Esophagus squamous epithelium (tissue), 5 donors: ENCODE measurements at places on chromosomes 7 and 10.

DNA sequence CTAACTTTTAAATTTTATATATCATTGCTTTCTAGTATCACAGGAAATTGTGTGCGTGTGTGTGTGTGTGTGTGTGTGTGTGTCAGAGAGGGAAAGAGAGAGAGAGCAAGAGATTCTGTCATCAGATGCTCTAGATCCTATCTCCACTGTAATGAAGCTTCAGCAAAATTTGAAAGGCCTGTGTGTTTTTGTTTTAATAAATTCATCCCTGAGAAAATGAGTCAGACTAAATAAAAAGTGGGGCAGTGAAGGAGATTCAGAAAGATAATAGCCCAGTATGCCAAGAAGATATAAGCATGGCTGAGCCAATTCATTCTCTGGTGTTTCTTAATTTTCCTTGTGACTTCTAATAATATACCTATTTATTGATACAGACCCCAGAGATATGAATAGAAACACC is 184.2 kb upstream of the TMEM196 start:
- DNase-seq = no peak

- no peak for DNase-seq
These were observed 30.6 kb downstream of the ADARB2 start for GRCh38 chr10:1706711-1707110.

- no peak for DNase-seq
These were observed 22.5 kb upstream of the ENO4 start for GRCh38 chr10:116826803-116827202.

GRCh38 chr10:100823194-100823593 is 77.8 kb downstream of the PAX2 start:
- no peak for DNase-seq

GRCh38 chr10:117674201-117674600 is 131.7 kb downstream of the EMX2 start:
- DNase-seq = no peak

DNA sequence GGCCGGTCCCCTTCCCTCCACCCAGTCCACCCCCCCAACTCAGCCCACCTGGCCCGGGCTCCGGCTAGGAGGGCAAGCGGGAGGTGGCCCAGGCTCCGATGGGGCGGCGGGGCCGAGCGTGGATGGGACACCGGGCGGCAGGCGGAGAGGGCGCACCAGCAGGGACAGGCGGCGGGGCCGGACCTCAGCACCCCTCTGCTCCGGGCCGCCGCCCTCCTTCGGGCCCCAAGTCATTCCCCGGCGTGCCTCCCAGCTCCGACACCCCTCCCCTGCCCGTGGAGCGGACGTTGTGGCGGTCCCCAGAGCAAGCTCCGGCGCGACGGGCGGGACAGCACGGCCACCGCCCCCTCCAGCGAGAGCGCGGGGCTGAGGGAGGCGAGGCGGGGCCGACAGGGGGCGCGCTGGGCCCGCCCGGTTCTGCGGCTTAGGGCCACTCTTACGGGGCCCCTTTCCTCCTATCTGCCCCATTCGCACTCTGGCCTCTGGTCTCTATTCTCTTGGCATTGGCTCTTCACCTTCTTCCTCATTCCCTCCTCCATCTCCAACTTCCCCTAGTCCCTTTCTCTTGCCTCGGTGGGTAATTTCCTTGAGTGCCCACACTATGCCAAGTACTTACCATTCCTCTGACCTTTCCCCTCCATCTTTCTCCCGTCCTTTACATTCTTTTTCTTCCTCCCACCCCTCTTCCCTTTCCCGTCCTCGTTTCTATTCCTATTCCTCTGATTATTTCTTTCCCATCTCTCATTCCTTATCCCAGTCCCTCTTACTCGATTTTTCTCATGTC is 701 bp upstream of the GBX1 start:
- no peak for DNase-seq

DNA sequence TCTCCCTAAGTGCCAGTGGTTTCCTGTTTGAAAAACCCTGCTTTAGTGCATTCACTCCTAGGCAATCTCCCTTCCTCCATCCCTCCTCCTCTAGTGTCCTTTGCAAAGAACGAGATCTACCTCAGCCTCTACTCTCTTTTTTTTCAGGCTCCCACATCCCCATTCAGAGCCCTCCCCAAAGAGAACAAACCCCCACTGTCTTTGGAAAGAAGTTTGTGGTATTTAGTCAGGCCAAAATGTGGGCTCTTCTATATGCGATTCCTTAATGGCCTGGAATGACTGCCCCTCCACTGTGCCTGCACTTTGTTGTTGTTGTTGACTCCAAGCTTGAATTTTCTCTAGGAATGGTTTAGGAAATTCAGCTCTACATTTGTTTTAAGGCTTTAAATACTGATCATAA is 36.3 kb downstream of the PALS2 start:
- no peak for DNase-seq

- DNase-seq = no peak
These were observed 105.8 kb downstream of the BMPER start for GRCh38 chr7:34011017-34011695.

DNA sequence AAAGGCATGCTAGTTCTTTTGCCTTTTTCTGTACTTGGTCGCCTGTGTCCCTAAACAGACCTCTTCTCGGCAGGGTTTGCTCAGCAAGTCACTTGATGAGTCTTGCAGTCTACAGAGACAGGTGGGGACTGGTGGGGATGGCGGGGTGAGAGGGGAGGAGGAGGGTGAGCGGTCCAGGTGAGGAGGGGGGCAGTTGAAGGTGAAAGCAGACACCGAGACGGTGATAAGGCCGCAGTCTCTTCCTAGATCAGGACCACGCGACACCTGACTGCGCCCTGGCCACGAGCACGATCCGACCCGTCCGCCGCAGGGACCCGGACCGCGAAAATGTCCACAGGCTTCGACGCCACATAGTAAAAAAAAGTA is 566 bp downstream of the ASNS start:
- no peak for DNase-seq

DNA sequence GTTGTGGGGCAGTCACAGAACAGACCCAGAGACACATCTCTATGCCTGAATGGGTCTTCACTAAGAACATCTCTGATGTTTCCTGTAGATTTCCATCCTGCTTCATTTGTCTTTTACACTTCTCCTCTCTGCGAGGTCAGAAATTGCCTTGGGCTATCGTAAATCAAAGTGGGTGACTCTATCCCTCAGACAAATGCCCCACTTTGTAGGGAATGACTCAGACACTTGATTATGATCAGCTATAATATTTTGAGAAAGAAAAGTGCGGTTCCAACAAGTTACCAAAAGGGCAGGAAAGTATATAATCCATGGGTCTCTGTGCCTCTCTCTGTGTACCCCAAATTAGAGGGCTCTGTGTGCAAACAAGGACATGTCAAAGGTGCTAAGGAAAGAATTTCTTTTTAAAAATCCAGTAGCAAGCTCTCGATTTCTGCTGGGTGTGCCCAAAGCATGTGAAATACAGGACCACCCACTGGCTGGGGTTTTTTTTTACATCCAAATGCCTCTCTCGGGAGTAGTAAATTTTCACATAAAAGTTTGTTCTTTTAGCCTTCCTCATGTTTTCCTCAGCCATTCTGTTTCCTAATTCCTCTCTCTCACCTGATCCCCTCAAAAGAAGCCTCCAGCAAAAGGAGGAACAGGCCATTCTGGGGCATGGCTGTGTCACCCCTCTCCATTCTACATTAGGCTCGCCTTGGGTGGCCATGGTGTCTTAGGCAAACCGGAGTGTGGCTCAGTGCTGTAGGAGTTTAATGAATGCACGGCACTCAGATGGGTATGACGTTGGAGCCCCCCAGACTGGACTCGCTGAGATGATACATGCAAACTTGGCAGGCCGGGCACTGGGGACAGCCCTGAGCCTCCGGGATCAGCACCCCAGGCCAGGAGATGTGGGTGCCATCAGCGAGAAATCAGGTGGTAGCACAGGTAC is 6.3 kb upstream of the OPN4 start:
- no peak for DNase-seq

DNA sequence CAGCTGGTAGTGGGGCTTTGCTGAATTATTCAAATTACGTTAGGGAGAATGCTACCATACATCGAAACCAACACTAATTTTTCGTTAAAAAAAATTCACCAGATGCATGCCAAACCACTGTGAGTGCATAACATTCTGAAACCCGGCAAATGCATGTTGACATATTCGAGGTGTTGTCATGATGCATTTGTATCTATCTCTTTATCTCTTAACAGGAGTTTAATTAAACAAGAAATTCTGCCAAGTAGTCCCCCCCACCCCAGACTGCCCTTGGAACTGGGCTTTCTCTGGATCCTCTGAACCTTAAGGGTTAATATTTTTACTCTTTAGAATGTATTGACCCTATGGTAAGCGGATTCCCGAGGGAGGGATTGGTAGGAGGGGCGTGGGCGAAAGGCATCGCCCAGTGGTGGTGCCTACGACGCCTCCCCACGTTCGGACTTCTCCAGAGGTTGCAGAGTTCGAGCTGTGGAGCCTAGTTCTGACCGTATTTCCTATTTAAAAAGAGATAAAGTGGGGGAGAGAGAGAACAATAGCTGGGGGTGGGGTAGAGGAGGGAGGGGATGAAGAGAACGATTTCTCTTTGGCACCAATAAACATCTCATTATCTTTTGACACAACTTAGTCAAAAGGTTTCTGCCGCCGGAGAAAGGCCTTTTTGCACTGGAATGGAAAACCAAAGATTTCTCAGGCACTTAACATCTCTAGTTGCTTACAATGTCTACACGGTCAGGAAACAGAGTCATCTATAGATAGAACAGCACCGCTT is 7.2 kb downstream of the DLX6 start:
- DNase-seq = no peak

DNA sequence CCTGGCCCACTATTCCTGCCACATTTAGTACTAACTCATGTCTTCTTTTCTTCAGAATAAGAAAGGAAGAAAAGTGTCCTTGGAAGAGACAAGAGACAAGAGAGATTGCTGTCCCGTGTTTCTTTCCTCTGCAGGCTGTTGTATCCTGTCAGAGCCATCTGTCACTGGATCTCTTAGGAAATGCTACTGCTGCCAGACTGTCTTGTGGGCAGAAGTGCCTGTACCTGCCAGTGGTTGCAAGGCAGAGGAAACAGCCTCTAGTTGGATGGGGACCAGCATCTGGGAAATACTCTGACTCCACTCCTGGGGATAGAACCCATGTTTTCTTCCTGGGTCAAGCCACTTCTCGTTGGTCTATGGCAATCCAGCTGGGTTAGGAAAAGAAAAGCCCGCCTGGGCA is 16.7 kb upstream of the MAP3K8 start:
- no peak for DNase-seq

- DNase-seq = no peak
These were observed 1.2 kb downstream of the EZH2 start for GRCh38 chr7:148882841-148883265.

DNA sequence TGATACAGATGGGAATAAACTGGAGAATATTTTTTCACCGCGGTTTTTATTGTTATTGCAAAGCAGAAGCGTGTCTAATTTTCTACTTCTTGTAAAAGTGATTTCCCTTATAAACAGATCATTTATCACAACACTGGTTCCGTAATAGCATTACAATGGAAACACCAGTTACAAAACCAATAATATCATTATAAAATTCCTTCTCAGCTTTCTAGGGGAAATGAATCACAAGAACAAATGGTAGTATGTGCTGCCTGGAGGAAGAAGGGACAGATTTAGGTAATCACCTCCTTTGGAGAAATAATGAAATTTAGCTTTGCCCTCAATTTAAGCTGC is 2.4 kb upstream of the CCDC6 start:
- no peak for DNase-seq

DNA sequence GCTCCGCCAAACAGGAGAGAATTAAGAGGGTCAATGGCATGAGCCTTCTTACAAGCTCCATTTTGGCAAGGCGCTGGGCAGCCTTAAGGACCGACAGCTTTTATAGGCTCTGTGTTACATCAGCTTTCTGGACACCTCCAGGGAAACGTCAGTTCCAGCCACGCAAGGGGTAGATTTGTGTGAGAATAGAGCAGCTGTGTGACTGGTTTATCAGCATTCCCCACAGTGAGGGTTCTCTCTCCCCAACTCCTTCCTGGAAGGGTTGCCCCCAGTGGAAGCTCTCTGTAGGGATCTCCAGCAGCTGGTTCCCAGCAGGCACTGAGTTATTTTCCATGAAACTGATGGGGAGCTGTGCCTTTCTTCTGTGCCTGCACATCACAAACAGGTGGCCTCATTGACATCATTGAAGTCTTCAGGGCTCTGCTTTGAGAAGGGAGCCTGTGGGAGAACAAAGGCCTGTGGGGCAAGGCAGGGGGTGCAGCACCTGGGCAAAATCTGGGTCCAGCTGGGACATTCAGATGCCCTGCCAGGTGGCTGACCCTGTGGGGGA is at the start of gene CUZD1:
Gene CUZD1 (minus strand): TSS at position 75 of the 550 bp plus-strand sequence. CDS start 14 bp downstream, at position 61.
- DNase-seq = no peak

DNA sequence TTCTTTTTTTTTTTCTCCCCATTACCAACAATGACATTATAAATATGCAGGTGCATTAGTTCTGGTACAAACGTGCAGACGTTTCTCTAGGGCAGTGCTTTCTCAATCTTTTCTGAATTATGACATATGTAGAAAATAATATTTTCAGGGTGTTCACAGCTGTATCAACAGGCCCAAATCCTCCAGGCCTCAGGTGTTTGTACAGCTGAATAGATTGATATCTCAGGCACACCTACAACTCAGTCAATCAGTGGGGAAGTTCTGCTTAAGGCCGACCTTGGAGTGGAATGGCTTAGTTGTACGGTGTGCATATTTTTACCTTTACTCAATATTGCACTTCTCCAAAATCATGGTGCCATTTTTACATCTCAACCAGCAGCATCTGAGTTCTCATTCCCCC is 71.6 kb downstream of the CACNB2 start:
- DNase-seq = no peak

- DNase-seq = no peak
These were observed 29.7 kb downstream of the PARP12 start for GRCh38 chr7:140033036-140033435.

- no peak for DNase-seq
These were observed 142.0 kb upstream of the NPY start for GRCh38 chr7:24141874-24142509.

DNA sequence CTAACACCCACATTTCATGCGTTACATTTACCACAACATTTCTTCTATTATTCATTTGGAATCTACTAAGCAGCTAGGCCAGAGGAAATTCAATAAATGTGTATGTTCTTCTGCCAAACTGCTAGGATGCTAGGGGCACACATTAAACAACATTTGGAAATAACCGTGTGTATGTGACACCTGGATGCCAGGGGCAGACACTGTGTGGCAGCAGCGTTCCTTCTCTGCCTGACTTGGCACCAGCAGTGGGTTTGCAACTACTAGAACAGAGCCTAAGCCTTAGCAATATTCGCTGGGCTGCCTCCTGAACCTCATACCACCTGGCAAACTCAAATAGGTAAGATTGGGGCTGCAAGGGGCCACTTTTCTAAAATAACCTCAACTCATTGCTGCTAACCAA is 182.1 kb downstream of the CHCHD3 start:
- no peak for DNase-seq

- no peak for DNase-seq
These were observed 161.0 kb downstream of the GRID1 start for GRCh38 chr10:86205306-86206239.

GRCh38 chr7:26580711-26581110 is 283.7 kb downstream of the SKAP2 start:
- DNase-seq = no peak

GRCh38 chr7:108589199-108589598 is 19.5 kb downstream of the DNAJB9 start:
- no peak for DNase-seq

- DNase-seq = no peak
These were observed 7.3 kb upstream of the FEZF1 start for GRCh38 chr7:122311734-122312450.

- no peak for DNase-seq
These were observed 25.8 kb upstream of the CHST15 start for GRCh38 chr10:124119216-124119615.

- DNase-seq = no peak
These were observed 410.1 kb downstream of the SUGCT start for GRCh38 chr7:40544871-40545303.

GRCh38 chr10:89702121-89702480 is 711 bp downstream of the KIF20B start:
- no peak for DNase-seq

- no peak for DNase-seq
These were observed 188.3 kb upstream of the STK17A start for GRCh38 chr7:43394441-43395130.
